ENCODE measurements at places on chromosomes 5 and 9.

DNA sequence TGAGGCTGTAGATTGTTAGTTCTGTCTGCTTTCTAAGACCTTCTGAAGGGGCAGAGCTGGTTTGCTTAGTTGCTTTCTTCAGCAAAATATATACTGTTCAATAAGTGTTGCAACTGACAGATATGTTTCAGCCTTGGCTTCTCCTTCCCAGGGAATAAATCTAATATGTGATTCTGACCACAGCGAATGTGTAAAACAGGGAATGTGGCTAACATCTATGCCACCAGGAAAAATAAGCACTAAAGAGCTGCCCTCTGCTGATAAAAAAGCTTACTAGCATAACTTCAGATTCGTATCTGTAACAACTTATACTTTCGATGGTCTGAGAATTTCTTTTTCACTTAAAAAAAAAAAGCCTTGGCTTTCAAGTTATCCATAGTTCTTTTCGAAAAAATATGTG is 13.0 kb upstream of the OSMR start:
- no peak for DNase-seq

DNA sequence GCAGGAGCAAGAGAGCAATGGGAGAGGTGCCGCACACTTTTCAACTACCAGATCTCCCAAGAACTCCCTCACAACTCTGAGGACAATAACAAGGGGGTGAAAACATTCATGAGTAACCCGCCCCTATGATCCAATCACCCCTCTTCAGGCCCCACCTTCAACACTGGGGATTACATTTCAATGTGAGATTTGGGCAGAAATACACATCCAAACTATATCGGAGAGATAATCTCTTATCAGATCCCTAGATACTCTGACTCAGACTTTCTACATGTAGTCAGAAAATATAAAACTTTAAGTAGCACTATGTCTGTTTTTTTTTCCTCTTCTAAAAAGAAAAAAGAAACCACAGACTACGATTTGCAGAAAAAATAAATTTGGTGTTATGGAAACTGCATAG is 1595.9 kb upstream of the NUDT12 start:
- DNase-seq = no peak

DNA sequence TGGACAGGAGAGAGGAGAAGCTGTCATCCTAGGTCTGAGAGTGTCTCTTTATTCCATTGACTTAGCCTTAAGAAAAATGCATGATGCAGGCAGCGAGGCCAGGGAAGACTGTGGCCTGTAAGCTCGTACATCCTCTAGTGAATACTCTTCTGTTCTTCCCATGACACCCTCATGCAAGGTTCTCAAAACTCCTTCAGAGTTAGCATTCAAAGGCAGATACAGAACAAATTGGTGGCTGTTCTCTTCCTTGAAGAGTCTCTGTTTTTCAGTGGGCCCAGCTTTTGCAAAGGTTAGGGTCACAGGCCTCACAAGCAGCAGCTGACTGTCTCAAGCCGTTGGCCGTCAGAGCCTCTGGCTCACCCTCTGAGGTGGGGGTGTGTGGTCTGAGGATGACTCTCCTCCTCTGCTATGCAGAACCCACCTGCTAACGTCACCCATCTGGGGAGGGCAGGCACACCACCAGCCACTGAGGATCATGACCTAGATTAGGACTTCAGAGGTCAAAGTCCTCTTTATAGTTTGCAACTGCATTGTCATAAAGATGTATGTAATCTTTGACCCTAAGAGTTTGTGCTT is 15.1 kb downstream of the ADCY2 start:
- no peak for DNase-seq

DNA sequence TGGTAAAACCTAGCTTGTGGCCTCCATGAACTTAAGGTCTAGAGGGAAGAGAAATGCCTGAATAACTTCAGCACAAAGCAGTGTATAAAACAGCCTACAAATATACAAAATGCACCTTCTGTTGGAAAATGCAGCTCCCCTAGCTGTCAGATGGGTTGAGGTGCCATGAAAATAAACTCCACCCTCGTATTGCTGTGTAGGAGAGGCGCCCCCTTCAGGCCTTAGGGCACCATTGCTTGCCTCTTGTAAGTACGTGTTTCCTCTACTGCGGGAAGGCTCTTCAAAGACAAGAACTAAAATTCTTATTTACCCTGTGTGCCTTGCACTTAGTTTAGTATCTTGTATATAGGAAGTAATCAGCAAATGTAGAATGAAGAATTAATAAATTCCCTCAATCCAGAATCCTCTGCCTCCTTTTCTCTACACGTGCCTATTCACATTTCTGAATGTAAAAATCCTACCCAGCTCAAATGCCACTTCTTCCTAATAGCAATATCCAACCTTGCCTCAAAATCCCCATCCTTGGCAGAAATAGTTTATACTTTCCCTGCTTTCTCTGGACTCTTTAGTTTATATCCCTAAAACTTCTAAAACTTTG is 393.7 kb upstream of the PDE4D start:
- DNase-seq = peak; percentile 7

- no peak for DNase-seq
These were observed 97.2 kb downstream of the NFIB start for GRCh38 chr9:14216612-14217194.

DNA sequence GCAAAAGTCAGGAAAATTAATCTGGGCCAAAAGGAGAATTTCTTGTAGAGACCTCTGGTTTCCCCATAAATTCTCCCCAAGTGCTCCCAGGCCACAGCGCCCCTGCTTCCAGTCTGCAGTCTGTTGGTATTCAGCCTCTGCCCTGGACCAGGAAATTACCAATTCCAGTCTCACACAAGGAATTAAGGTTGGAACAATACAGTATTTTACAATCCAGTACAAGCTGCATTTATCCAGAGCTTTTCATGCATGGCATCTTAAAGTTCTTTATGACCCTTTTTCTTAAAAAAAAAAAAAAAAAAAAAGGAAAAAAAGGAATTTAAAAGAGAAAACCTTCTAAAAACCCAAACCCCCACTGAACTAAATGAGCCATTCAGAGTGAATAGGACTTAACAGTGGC is 139.6 kb upstream of the RANBP3L start:
- DNase-seq = no peak

GRCh38 chr5:116806836-116807235 is 232.2 kb upstream of the SEMA6A start:
- no peak for DNase-seq

Data from CD4-positive, alpha-beta T cell (primary cell).